ENCODE measurements at places on chromosomes 4 and X.

DNA sequence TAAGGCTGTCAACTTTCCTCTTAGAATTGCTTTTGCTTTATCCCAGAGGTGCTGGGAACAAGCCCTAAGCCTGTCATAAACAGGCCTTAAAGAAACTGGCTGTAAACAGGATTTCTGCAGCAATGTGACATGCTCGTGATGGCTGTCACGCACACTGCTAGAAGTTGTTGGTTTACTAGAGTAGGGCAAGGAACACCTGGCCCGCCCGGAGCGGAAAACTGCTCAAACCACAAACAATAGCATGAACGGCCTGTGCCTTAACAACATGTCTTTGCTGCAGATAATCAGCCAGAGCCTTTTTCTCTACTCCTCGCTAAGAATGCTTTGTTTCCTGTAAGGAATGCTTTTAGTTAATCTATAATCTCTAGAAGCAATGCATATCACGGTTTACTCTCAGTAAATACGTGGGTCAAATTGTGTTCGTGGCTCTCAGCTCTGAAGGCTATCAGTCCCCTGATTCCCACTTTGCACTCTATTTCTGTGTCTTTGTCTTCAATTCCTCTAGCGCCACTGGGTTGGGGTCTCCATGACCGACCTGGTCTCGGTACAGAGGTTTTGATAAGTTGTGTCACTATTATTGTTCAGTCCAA is 318.3 kb downstream of the GLUD2 start:
- no peak for DNase-seq

DNA sequence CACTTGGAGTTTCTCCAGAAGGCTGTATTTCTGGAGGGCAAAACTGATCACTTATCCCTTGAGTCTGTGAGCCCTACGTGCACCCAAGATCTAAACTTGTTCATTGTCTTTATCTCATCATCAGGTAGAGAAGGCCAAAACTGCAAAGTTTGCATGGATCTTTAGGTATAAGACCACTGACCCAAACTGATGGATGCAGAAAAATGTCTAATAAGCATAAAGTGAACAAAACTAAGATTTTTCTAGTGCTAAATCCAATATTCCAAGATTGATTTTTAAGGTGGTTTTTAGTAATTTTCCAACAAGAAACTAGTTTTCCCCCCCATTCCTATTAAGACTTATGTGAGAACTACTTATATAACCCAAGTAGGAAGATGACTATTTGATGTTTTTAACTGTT is 2.0 kb downstream of the TMSB15A start:
- DNase-seq, result no peak

DNA sequence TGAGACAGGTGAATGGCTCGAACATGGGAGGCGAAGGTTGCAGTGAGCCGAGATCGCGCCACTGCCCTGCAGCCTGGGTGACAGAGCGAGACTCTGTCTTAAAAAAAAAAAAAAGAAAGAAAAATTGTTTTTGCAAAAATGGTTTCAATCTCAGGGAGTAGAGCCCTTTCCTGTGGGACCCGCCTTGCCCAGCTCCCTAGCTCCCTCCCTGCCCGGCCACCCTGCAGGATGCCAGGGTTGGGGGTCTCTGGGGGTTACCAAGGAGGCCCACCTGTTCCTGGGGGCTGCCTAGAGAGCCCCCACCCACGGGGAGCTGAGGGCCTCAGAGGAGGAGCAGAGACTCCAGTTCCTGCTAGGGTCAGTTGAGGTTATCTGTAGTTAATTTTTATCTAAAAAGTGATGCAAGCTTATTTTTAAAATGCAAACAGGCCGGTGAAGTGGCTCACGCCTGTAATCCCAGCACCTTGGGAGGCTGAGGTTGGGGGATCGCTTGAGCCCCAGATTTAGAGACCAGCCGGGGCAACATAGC is 18.7 kb upstream of the PLCXD1 start:
- DNase-seq, result no peak

GRCh38 chr4:160265014-160265413 is 1162.1 kb downstream of the RAPGEF2 start:
- DNase-seq, result no peak

GRCh38 chr4:53598483-53598882 is 7.2 kb upstream of the LNX1 start:
- no peak for DNase-seq

DNA sequence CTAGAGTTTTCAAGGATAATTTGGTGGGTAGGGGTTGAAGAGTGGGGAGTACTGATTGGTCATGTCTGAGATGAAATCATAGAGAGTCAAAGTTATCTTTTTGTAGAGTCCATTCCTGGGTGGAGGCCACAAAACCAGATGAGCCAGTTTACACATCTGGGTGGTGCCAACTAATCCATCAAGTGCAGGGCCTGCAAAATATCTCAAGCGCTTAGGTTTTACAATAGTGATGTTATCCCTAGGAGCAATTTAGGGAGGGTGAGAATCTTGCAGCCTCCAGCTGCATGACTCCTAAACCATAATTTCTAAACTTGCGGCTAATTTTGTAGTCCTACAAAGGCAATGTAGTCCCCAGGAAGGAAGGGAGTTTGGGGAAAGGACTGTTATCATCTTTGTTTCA is 988.3 kb upstream of the LCORL start:
- DNase-seq, result no peak

DNA sequence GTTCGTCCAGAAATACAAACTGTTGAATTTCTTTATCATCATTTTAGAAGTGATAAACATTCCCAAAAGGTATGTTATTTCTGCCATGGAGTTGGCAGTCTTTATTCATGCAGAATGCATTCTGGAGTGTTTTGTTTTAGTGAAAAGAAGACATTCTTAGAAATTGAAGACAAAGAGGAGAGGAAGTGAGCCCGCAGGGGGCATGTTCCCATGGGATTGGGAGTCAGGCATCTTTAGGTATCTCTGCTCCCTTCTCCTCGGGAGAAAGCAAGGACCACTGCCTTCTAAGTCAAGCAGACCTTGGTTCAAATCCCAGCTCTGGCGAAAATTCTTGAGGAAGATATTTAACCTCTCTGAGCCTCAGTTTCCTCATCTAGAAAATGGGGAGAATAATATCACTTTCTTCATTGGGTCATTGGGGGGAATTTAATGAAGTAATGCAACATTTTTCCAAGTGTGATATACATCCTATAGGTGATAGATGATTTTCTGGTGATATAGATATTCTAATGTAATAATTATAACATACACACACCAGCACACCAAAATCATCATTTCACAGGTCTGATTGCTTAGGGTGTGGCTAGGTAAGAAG is 26.5 kb upstream of the CHRNA9 start:
- no peak for DNase-seq

GRCh38 chr4:83238393-83239248 is 46.0 kb downstream of the COQ2 start:
- DNase-seq, result no peak

- DNase-seq, result no peak
Measured at GRCh38 chr4:80918004-80918403, 112.5 kb upstream of the BMP3 start.

DNA sequence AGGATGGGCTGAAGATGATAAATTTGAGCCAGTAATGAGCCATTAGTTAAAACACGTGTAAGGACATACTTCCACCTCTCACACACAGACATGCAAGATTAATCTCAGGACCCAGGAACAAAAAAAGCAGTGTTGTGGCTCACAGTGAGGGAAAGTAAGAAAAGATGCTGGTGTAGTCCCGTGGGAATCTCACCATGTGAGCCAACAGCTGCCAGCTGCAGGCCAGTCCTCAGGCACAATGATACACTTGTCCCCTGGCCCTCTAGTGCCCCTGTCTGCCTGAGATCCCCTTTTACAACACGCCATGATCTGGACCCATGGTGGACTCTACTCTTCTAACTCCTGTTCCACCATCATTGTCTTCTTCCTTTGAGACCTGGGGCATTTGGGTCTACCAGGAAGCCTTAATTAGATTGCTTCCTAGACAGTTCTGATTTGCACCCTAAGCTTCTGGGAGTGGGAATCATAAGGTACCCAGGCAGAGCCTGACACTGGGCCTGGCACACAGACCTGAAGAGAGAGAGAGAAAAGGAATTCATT is 194.7 kb downstream of the STIM2 start:
- DNase-seq, result no peak

DNA sequence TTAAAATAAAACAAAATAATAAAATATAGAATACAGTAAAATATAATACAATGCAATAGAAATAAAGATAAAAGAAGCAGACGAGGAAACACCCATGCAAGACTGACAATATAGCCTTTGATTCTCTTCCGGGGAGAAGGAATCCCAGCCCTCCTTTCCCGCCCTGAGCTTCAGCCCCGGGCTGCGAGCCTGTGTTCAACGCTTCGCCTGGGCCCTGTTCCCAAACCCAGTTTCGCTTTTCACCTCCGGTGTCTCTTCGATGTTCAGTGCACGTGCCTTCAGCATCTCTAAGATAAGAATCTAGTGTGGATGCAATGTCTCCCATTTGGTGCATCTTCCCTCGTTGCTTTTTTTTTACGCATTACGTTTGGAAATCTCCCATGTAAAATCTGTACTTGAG is 38.4 kb upstream of the ARSD start:
- DNase-seq, result no peak

- no peak for DNase-seq
Measured at GRCh38 chr4:122450847-122451246, 5.7 kb downstream of the IL2 start.

DNA sequence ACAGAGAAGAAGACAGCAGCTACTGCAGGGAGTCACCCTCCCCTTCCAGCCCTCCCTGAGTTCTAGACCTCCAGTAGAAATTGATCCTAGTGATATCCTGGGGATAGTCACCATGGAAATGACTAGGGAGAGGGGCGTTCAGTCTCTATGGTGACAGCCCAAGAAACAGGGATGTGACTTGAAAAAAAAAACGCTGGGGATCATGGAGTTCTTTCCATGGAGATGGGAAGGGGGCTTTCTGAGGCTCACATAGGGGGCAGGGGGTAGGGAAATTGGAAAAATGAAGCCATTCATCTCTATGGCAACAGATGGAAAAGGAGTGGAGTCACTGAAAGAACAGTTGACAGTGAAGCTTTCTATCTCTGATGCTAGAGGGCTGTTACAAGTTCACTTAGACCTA is 28.0 kb upstream of the IGBP1 start:
- no peak for DNase-seq

DNA sequence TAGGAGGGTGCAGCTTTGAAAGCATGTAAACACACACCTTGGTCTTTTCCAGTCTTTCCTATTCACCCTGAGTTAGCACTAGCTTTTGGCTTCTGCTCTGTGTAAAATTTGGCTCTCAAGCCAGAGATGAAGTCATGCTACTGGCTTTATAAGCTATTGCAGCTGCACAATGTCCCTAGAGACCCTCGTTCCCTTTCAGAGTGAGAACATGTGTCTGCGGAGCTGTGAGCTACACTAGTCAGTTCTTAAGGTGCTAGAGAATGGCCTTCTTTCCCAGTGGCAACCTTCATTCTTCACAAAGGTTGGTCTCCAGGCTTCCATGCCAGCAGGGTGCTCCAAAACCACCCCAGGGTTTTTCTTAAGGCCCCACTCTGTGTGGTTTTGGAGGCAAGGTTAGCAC is 199.1 kb downstream of the SPATA18 start:
- DNase-seq, result no peak

DNA sequence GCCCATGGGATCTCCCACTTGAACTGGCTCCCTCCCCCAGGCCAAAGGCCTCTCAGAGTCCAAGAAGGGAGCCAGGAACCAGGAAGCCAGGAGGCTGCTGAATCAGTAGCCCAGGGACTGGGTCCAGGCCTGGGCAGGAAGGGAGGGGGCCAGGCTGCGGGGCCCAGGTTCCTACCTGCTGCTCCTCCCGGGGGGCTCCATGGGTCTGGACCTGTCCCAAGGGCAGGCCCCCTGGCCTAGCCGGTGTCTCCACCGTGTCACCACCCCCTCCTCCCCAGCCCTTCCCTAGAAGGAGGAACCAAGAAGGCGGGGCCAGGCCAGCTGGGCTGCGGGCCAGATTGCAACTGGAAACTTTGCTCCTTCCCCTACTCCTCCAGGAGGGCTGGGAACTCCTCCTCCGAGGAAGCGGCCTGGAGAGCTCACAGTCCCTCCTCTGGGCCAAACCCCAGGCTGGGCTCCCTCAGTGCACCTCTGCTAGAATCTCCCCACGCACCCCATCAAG is at the start of gene IQSEC2:
Gene IQSEC2, minus strand, starts transcription at position 264 of the 502 bp plus-strand sequence.
- DNase-seq, result no peak

DNA sequence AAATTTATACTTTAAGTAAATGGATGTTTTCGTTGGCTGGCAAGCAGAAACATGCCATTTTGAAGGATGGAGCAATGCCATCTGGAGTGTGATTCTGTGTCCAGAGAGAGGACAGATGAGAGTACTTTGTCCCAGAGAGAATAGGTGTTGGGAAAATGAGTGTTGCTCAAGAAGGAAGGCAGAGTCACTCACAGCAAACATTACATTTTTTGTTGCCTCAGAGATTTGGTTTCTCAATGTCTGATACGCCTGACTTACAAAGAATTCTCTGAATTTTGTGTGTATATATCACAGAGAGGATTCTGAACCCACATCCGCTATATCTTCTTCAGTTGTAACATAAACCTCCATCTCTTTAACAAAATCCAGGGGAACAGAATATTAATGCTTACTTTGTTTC is 102.8 kb upstream of the PCDH18 start:
- DNase-seq, result no peak

DNA sequence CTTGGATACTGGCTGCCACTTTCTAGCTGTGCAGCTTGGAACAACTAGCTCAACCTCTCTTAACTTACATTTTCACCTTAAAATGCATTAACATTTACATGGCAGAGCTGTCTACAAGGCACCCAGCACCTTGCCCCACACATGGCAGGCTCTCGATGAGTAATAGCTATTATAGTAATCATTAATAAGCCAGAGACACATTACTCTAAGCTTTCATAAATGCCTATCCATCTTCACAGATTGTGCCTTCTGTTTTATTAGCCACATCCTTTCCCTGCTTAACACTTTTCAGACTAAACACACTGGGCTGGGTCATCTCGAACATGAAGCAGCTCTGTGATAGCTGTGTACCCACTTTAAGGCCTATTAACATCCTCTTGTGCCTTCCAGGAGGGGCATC is 83.8 kb upstream of the UCP1 start:
- no peak for DNase-seq

DNA sequence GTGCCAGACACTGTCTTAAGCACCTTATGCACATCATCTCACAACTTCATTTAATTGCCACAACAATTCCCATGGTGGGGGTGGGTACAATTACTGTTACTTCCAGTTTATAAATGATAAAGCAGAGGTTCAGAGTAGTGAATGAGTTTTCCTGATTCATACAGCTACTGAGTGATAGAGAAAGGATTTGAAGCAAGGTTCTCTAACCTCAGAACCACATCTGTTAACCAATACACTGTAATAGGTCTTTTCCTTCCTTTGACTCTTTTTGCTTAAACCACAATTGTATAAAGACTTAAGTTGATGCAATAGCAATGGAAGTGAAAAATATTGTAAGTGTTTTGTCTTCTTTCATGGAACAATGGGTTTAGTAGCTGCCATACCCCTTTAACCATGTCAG is 43.5 kb upstream of the PAK3 start:
- no peak for DNase-seq
